ENCODE measurements at places on chromosomes 1 and 21.

- DNase-seq: peak; percentile 38
Observed at GRCh38 chr1:204255966-204256365, 42.2 kb upstream of the GOLT1A start.

DNA sequence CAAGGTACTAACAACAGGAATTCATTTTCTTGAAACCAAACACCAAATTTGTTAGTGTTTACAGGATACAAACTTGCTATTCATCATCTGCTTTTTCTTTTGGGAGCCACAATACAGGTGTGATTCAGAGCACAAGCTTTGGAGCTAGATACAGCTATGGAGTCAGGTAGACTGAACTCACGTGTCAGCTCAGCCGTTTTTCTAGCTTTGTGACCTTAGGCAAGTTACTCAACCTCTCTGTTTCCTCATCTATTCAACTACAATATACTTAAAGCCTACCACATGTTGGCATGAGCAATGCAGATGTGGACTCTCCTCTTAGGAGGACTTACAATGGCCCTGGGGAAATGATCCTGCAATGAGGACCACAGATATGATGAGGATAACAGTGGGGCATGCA, 6.3 kb downstream of the HTR1D start:
- no peak for DNase-seq

- no peak for DNase-seq
Observed at GRCh38 chr1:178587096-178587495, 74.2 kb downstream of the TEX35 start.

DNA sequence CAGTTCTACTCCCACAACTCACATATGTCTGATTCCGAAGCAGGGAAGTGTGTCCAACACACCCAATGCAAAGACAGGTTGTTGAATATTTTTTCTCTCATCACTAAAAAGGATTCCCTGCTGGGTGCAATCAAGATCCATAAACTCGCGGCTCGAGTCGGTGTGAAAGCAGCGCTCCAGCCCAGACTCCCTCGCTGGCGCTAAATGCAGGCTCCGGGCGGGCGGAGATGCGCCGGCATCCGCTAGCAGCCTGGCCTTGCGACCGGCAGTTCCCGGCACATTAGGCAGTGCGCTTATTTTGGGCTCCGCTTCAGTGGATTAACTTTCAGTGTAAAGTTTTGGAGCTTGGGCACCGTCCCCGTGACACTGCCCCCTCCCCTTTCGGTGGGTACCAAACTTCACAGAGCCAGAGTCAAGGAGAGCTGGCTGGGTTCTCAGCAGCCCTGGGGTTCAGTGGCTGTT, 87.7 kb upstream of the POU3F1 start:
- DNase-seq: no peak

DNA sequence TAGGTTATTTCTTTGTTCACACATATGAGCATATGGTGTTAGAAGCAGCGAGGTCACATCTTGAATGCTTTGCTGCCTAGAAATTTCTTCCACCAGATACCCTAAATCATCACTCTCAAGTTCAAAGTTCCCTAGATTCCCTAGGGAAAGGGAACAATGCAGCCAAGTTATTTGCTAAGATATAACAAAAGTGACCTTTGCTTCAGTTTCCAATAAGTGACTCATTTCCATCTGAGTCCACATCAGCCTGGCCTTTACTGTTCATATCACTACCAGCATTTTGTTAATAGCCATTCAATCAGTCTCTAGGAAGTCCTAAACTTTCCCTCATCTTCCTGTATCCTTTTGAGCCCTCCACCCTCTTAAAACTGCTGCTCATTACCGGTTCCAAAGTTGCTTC, 1502.5 kb downstream of the KCNT2 start:
- no peak for DNase-seq

- no peak for DNase-seq
Observed at GRCh38 chr1:172533513-172534151, 682 bp downstream of the SUCO start.

GRCh38 chr1:115669886-115670285, 28.1 kb downstream of the VANGL1 start:
- DNase-seq: no peak

GRCh38 chr1:66542811-66543767, 9.1 kb downstream of the SGIP1 start:
- DNase-seq: peak; percentile 23

- no peak for DNase-seq
Observed at GRCh38 chr1:153649137-153649862, 9.2 kb upstream of the SNAPIN start.

- DNase-seq: peak; percentile 16
Observed at GRCh38 chr1:37553598-37553926, 531 bp downstream of the SNIP1 start.

DNA sequence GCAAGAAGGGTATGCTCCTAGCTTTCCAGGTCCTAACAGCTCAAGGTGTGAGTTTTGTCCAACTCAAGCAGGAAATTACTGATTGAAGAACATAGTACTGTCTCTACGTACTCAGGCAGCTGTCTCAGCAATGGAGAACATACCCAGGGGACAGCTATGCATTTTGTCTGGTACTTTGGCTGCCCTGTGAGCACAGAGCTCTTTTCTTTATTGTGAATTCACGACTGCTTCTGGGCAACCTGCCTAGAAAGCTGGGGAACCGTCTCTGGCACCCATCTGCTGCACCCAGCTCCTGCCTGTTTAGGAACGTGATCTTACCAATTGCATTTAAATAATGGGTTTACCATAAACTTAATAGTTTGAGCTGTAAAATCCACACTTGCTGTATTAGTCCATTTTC, 258.1 kb downstream of the HHAT start:
- DNase-seq: no peak

Measured in AG08396 (cell line).